Stimulated activated CD4-positive, alpha-beta T cell treated with anti-CD3 and anti-CD28 coated beads, TNF-alpha, amount 100 ng/mL, for 48 hours (primary cell): ENCODE measurements at places on chromosomes 4 and X.

DNA sequence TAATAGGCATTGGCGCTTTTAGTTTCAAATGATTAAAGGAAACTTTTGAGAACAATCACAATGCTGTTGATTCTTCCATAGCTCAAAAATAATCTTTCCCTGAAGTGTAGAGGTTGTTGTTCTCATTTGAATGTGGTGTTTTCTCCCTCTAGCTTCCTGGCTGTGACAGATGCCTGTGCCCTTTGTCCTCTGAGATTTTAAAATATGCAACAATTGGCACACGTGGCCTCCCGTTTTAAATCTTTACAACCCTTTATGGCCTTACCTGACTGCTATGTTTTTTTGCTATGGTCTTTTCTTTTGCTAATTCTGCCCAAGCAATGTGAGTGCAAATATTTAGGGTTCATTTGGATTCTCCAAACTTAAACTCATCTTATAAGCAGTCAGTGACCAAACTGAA is 22.9 kb upstream of the CASK start:
- no peak for DNase-seq

DNA sequence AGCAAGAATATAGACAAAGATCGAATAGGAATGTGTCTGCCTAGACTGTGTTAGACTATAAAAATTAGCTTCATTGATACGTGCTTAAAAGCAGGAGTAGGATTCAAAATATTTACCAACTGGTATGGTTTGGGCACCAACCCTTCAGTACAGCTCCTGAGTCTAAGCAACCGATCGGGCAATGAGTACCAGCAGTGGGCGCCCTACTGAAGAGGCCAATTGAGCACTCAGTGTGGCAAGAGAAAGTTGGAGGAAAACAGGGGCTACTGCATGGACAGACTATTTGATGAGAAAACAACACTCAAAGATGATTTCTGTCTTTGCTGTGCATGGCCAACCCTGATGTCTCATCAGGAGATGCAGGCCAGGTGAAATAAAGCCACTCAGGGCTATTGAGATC is 176.0 kb upstream of the NWD2 start:
- no peak for DNase-seq

GRCh38 chrX:67555578-67556203 is 11.9 kb downstream of the AR start:
- no peak for DNase-seq

GRCh38 chr4:11748164-11748872 is 319.6 kb upstream of the HS3ST1 start:
- no peak for DNase-seq

- no peak for DNase-seq
These were observed 819.2 kb downstream of the RAPGEF2 start for GRCh38 chr4:159922119-159922518.

DNA sequence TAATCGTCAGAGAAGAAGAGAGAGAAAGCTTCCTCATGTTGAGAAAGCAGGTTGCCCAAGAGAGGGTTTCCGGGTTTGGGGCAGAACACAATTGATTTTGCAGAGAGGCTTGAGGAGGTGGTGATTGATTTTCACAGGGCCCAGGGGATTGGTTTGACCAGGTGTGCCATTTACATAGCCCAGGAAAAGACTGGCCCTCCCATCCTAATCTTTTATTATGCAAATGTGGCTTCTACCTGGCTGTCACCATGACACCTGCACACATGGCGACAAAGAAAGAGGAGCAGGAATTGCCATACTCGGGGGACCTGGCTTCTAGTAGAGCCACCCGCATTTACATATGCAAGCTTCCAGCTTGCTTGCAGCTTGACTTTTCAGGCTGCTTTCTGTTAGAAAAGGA is 405.3 kb downstream of the PPP4R3C start:
- no peak for DNase-seq

GRCh38 chr4:38782452-38783108 is at the start of gene TLR10:
TSS of gene TLR10 (minus strand) at chr4:38782990. CDS start at chr4:38775590, 7,400 bp downstream.
- DNase-seq: no peak

DNA sequence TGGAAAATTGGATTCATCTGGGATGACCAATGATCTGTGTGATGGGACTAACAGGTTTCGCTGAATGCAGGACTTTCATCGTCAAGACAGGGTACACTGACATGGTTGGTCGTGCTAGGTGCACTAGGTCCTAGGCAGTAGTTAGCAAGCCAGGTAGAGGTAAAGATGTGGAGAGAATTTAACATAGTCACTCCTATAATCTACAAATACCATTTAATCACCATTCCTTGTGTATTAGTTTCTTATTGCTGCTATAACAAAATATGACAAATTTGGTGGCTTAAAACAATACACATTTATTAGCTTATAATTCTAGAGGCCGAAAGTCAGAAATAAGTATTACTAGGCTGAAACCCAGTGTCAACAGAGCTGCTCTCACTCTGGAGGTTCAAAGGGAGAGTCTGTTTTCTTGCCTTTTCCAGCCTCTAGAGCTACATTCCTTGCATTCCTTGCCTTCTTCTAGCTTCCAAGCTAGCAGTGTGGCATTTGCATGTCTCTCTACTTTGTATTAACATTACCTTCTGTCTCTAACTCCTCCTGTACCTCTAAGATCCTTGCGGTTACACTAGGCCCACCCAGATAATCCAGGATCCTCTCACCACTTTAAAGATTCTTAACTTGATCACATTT is 98.7 kb upstream of the GRIA3 start:
- DNase-seq: no peak

- no peak for DNase-seq
These were observed 25.5 kb upstream of the GPAT3 start for GRCh38 chr4:83510442-83510841.

GRCh38 chr4:243426-243825 is 61.8 kb downstream of the ZNF732 start:
- no peak for DNase-seq

GRCh38 chrX:106932492-106932923 is 12.3 kb downstream of the CLDN2 start:
- DNase-seq: no peak

GRCh38 chrX:39891781-39892180 is 206.0 kb downstream of the BCOR start:
- DNase-seq: no peak

GRCh38 chr4:55510685-55511084 is 36.0 kb downstream of the CLOCK start:
- no peak for DNase-seq

DNA sequence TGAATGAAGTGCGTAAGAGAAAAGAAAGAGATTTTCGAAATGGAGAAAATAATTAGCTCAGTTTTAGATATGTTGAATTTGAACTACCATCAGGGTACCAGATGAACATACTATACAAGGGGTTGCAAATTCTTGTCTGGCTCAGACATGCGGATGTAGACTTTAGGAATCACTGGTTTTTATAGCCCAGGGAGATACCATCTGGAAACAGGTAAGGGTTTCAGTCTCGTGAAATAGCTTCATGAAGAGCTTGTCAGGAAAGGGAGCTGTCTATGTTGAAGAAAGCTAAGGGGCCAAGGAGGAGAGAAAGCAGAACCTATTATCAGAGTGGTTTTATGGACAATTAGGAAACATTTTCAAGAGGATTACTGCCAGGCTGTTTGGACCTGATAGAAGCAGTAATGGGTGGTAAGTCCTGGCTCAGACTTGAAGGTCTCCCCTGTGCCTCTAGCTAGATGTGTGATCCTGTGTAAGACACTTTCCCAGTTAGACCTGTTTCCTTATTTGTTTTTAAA is 6.7 kb downstream of the RAB9A start:
- no peak for DNase-seq

GRCh38 chr4:127120441-127121090 is 512.2 kb upstream of the INTU start:
- no peak for DNase-seq

GRCh38 chr4:38377195-38377594 is 286.8 kb upstream of the KLF3 start:
- no peak for DNase-seq

DNA sequence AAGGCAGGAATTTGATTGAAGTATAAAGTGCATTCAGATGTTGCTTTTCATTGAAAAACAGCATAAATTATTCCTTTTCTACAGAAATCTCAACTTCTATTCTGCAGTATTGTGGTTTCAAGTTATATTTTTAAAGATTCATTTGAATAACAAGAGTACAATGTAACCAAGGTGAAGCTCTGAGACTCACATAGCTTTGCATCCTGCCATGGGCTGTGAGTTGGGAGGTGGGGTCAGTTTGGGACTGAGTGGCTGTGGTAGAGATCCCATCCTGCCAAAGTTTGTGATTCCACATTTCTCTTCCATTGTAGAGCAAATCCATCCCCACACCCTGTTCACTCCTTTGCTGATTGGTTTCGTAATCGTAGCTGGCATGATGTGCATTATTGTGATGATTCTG is 69.2 kb downstream of the KIT start:
- DNase-seq: no peak
